ENCODE measurements at places on chromosomes 7 and 10.
A peak's percentile ranks its signal among the peaks of the same experiment; 100 is the strongest.

DNA sequence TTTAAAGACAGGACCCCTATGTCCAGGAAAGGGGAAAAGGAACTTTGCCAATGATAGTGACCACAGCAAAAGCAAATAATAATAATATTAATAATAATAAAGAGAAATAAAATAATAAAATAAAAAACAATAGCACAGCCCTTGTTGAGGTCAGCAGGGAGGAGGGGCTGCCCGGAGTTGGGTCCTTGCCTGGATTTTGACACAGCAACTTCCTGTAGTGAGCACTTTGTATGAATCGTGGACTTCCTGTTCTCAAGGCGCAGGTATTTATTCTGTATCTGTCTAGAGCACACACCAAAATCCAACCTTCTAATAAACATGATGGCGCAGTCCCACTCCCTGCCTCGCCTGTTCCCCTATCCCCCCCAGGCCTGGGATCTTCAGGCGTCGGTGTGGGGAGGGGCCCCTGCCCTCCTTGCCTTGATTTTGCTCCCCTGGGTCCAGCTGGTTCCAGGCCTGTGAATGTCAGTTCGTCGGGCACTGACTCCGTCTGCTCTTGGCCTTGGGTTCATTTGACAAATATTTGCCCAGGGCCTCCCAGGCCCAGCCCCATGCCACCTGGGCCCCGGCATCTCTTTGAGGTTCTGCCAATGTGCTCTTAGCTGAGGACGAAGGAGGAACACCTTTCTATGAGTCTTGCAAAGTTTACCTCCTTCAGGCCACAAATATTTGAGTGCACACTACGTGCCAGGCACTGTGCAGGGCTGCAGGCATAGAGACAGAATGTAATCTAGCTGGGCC is 13.9 kb downstream of the TRIM8 start:
- DNase-seq, result no peak

DNA sequence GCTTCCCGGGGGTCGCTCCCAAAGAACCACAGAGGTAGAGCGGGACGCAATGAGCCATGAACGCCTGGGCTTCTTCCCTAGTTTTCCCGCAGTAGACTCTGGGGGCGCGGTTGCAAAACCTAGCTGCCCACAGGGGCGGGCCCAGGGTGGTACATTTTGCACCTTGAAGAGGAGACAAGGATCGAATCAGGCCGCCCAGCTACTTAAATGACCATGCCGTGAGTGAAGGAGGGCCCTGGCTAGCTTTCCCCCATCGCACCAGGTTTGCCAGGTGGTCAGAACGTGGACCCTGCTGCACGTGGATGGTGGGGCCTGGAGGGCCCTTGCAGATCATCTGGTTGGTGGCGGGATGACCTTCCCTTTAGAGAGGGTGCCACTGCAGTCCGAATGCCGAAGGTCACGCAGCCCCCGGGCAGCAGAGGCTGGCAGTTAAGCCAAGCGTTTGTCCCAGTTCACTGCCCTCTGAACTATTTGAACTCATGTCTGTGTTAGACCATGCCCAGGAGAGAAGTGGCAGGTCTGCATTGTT is 604 bp upstream of the SHTN1 start:
- DNase-seq, result no peak

GRCh38 chr10:29323367-29323766 is 34.5 kb downstream of the LYZL1 start:
- DNase-seq, result no peak

- no peak for DNase-seq
Observed at GRCh38 chr7:105097619-105098018, 83.6 kb downstream of the KMT2E start.

DNA sequence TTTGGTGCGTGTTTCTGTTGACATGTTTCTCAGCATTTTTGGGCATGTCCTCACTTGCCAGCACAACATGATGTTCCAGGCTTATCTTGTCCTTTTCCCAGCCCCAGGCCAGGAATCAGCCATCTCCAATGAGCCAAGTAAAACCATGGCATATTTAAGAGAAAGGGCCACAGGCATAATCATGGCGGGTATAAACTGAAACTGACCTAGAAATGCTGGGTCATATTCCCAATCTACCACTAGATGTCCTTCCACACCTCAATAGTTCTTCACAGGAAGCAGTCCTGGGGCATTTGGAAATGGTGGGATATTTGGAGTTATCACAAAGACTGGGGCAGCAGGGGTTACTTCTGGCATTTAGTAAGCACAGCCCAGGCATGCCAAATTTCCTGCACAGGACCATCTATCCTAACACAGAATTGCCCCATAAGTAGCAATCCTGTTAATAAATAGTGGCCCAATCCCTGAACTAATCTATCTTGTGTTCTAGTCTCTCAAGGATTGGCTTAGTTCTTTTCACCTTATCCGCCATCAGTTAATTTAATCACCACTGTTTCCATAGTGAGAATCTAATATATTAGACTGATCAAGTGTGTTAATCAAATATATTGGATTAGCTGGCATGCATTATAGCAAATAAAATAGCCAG is 101.6 kb downstream of the NPSR1 start:
- DNase-seq, result no peak

- DNase-seq, result no peak
Observed at GRCh38 chr10:25639646-25640045, 294.4 kb upstream of the MYO3A start.

DNA sequence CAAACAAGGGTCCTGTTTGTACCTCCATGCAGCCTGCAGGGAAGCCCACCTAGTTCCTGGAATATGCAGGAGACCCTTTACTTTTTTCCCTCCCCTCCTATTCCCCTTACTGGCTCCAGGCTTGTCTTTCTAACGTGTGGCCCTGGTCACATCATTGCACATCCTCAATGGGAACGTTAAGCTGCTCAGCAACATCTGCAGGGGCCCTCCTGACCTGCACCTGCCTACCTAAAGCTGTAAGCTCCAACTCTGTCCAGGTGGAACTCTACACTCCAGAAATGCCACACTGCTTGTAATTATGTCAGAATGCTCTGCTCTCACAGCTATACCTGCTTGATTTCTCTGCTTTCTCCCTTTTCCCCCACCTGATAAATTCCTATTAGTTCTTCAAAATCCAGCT is 72.1 kb downstream of the ARMC3 start:
- no peak for DNase-seq

DNA sequence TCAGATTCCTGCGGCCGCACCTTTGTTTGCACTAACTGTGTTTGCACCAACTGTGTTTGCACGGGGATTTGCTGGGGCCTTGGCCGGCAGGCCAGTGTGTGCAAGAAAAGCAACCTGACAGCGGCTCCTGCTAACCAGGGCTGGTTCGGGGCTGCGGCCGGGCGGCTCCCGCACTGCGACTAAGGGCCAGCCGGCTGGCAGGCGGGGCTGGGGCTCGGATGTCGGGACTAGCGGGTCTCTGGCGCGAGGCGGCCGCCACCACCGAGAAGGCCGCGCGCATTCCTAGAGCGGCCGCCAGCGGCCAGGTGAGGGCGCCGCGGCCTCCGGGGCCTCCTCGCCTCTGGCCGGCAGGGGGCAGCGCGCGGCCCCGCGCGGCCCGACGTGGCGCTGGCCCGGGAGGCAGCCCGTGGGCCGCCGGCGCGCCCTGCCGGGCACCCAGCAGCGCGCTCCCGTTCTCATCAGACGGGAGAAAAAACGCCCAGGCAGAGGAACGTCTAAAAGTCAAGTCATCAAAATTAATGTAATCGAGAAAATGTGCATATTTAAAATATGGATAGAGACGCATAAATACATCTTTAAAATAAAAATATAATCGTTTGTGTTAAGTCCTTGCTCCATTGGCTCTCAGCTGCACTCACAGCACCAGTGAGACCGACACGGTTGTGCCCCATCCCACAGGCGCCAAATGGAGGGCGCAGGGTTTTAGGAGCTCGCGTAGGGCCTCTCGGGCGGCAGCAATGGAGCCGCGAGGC is 38.5 kb downstream of the ZNF777 start:
- peak; percentile 39 for DNase-seq

- DNase-seq, result no peak
Observed at GRCh38 chr10:71260622-71261325, 48.4 kb downstream of the UNC5B start.

DNA sequence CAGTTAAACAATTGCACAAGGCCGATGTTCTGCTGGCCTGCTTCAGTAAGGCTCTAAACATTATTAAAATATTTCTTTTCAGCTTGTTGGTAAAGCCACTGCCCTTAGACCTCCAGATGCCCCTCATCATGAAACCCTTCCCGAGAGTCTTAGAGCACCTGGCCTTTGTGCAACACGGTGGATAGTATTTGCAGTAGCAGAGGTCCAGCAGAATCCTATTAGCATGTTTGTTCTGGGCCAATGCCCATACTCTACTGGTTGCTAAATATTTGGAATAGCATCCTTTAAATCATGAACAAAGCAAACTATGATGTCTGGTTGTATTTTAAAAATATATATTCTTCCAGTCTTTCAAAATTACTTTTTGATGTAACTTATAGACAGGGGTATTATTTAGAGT is 584.6 kb downstream of the CNTNAP2 start:
- no peak for DNase-seq

GRCh38 chr10:119135513-119135881 is 30.0 kb downstream of the SFXN4 start:
- no peak for DNase-seq

DNA sequence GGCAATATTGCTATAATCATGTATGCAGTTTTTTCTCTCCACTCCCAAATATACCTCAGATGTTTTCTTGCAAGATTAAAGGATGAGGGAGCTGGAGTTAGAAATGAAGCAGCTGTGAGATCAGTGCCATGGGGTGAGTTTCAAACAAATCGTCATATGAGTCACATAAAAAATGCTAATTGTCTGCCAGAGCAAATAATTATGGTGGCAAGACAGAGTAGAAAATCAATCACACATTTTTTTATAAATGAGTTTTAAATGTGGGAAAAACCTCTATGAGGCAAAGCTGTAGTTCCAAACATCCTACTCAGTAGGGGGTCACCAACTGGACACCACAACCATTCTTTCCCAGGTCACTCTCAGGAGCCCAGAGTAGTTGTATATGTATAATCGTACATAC is 55.3 kb downstream of the CH25H start:
- DNase-seq, result no peak

GRCh38 chr7:82056282-82056681 is 286.4 kb upstream of the HGF start:
- DNase-seq, result no peak

GRCh38 chr10:113945075-113945686 is 90.7 kb downstream of the NHLRC2 start:
- DNase-seq, result no peak

- DNase-seq, result no peak
Observed at GRCh38 chr7:47551668-47552440, 30.1 kb downstream of the TNS3 start.

GRCh38 chr10:58513188-58514110 is 777 bp downstream of the BICC1 start:
- DNase-seq, result no peak

- DNase-seq, result no peak
Observed at GRCh38 chr10:63052083-63052482, 81.0 kb upstream of the NRBF2 start.

GRCh38 chr10:36721871-36722270 is 403.5 kb upstream of the ANKRD30A start:
- DNase-seq, result no peak

DNA sequence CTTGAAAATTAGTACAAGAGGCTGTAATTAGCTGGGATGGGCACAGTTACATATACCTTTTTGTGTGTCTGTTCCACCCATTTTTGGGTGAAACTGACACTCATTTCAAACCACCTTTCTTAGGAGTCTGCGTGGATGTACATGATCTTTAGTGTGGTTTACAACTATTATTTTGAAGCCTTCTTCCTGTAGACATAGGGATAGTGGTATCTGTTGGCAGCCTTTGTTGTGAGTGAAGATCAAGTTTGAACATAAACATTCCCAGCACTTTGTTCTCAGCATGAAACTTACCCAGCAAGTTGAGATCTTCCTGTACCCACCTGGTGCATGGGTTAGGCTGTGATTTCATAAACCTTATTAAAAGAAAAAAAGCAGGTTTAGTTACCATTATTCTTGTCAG is 2.0 kb downstream of the BAG3 start:
- no peak for DNase-seq

DNA sequence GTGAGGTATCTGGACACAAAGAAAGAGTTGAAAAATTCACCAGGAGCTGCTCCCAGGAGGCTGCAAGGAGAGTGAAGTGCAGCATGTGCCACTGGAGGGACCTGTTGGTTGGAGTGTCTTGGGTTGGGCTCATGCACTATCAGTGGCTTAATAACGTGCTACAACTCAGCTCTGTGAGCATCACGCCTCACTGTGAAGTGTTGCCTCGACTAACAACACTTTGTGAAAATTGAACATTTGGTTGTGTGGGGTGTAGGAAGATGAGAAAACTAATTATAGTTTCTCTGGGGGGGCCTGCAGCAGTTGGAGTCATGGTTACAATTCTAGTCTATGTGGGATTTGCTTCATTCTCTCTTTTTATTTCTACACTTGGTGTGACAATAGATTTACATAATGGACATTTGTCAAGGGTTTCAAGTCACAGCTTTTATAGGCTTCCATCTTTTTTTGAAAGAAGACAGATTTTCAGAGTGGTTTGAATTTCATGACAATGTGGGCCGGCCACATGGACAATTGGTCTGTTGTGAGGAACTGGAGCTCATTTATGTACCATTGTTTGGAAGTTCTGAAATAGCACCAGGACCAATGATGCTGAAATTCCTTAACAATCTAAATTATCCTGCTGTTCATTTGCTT is 121.3 kb downstream of the RAMP3 start:
- DNase-seq, result no peak

- DNase-seq, result no peak
Observed at GRCh38 chr7:35983626-35984025, 169.4 kb upstream of the EEPD1 start.

GRCh38 chr7:50182759-50183158 is 89.7 kb upstream of the ZPBP start:
- DNase-seq, result no peak

GRCh38 chr10:25076506-25077177 is 60.2 kb downstream of the THNSL1 start:
- DNase-seq, result no peak

DNA sequence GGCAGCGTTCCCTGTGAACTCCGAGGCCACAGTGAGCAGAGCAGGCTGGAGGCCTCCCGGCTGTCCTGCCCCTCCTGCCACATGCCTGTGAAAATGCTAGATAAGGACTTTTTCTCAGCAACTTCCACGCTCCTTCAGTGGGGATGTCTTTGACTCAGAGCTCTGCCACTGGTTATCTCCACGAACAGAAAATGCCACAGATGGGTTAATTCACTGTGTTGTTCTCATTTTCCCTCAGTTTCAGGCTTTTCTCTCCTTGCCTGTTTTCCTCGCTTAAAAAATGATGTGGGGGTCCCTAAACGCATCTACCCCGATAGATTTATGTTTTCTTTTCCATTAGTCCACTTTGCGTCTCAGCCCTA is 51.3 kb downstream of the IKZF1 start:
- DNase-seq, result no peak

DNA sequence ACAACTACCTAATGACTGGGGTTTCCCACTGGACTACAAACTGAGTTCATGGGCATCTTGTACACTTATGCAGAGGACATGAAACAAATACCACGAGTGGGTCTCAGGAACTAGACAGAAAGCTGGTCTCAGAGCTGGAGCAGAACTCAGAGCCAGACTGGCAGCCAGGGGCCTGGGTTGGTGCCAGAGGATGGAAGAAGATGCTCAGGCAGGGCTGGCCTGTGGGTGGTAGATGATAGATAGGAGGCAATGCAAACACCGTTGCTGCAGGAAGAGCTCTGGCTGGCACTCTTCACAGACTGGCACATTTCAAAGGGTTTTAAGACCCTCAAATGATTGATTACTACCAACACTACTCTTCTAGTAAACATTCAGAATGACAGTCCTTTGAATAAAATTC is 28.8 kb downstream of the ENO4 start:
- no peak for DNase-seq

Data from activated T-helper 1 cell treated with anti-CD3 and anti-CD28 coated beads, Interleukin-2, amount 50 U/mL, for 16 hours (primary cell).